ENCODE measurements at places on chromosomes 3 and 15.

GRCh38 chr3:18512007-18512406 lies 86.9 kb upstream of the SATB1 start:
- no peak for DNase-seq

- DNase-seq = no peak
Measured at GRCh38 chr15:29669823-29670222, 152.4 kb downstream of the TJP1 start.

GRCh38 chr15:96345560-96346399 lies 15.3 kb downstream of the NR2F2 start:
- no peak for DNase-seq

DNA sequence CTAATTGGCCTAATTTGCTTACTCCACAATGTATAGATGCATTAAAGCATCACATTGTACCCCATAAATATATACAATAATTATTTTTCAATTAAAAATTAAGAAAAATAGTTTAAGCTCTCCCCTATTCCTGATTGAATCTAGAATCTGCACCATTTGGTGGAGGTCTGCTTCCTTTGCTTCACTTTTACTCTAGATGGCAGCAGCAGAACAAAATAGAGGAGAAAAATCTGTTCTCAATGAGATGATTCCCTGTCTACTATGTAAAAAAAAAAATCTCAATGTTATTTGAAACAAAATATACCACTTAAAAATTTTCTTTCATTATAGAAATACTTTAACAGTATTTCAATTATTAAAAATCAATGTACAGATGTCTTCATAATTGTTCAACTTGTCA lies 109.6 kb upstream of the FXR1 start:
- DNase-seq = no peak

DNA sequence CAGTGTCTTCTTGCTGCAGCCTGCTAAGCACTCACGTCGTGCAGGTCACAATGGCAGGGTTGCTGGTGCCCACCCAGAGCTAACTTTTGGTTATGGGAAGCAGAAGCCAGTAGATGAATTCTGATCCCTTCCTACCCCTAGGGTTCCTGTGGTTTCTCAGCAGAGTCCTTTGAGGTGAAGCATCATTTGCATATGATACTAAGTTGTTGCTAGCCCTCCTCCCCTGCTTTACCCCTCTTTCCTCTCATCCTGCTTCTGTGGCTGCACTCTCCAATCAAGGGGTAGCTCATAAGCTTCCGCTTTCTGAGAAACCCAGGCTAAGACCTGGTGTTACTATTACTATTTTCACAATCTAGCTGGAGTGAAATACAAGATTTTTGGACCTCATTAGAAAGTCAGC lies 22.1 kb upstream of the HEG1 start:
- DNase-seq = no peak

GRCh38 chr15:100780208-100780800 lies 99.3 kb upstream of the ALDH1A3 start:
- DNase-seq = no peak

DNA sequence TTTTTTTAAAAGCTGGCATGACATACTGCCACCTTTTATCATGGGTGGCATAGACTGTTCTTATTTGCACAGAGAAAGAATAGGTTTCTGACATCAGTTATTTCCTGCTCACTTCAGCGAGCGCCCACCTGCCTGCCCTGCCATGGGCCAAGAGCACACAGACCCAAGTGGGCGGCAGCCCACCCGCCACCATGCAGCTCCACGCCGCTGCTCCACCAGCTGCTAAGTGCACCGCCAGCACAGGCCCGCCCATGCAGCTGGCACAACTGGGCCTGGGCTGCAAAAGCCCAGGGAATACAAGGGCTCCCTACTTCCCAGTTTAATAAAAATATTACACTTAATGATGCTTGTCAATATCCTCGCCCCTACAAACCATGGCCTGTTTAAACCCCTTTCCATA lies 15.4 kb downstream of the ZNF148 start:
- DNase-seq = no peak

DNA sequence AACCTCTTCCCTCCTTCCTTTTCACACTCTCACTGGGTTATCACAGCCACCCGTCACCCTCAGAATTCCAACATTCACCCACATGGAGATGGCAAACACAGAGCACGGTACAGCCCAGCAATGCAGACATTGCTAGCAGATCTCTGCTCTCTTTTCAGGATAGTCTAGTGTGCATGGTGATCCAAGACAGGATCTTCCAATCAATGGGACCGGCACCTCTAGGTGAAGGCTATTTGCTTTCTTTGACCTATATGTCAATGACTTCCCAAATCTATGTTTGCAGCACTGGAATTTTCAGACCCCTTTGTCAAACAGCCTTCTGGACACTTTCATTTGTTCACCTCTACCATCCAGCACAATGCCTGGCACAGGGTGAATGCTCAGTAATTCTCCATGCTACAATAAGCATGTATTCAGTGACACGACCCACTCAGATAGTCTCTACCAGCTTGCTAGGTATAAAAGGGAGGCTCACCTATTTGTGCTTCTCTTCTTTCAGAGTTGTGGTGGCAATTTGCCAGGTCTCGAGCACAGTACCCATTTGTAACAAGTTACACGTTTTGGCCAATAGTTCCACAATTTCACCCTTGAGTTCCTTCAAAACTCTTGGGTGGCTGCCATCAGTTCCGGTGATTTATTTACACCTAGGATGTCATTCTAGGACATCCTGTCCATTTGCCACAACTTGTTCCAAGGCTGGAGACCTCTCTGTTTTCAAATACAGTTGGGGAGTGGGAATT lies 279.1 kb upstream of the ICE2 start:
- DNase-seq = no peak

DNA sequence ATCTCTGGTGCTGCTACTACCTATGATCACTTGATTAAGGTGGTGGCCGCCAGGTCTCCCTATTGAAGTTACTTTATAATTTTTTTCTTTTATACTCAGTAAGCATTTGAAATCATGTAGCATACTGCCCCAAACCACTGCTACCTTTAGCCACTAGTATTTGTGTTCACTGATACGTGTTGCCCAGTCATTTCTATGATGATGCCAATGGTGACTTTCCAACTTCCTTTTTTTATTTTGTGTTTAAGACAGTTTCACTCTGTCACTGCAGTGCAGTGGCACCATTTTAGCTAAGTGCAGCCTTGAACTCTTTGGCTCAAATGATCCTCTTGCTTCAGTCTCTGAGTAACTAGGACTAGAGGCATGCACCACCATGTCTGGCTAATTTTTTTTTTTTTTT lies 598.2 kb downstream of the NAALADL2 start:
- DNase-seq = no peak

DNA sequence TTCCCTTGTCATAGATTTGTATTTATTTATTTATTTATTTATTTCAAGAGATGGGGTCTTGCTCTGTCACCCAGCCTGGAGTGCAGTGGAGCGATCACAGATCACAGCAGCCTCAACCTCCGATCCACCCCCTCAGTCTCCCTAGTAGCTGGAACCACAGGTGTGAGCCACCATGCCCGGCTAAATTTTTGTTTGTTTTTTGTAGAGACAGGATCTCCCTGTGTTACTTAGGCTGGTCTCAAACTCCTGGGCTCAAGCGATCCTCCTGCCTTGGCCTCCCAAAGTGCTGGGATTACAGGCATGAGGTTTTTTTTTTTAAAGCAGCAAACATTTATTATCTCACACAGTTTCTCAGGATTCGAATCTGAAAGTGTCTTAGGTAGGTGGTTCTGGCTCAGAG lies 2.5 kb downstream of the TTBK2 start:
- no peak for DNase-seq

DNA sequence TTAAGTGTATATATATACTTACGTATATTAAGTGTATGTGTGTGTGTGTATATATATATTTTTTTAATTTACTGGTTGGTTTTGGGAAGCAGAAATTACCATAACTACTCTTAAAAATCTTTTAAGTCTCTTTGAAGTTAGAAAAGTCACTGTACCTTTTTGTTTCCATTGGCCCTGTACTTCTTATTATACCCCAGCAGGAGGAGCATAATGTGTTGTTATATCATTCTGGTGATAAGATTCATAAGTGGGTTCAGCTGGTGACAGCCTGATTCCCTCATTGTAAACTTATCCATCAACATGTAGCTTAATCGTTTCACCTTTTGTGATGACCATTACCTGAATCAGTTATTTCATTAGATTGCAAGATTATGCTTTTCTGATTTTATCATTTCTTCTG lies 30.8 kb downstream of the MLH1 start:
- no peak for DNase-seq

GRCh38 chr3:101725194-101725889 lies 928 bp downstream of the CEP97 start:
- no peak for DNase-seq

DNA sequence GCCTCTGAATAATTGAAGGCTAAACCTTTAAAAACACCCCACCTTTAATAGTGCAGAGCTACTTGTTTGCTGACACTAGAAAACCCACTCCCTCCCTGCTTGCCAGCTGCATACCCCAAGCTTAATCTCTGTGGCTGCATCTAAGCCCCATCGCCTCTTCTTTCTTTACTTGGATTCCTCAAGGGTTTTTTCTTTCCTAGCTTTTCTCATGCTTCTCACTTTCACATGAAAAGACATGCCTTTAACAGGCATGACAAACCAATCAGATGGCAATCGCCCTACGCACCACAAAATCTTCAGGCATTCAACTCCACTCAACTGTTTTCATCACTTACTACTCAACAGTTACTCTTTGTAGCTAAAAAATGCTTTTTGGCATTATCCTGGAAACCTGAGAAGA lies 77.5 kb downstream of the PLD1 start:
- DNase-seq = no peak

GRCh38 chr3:62238003-62238402 lies 135.3 kb downstream of the FEZF2 start:
- no peak for DNase-seq

DNA sequence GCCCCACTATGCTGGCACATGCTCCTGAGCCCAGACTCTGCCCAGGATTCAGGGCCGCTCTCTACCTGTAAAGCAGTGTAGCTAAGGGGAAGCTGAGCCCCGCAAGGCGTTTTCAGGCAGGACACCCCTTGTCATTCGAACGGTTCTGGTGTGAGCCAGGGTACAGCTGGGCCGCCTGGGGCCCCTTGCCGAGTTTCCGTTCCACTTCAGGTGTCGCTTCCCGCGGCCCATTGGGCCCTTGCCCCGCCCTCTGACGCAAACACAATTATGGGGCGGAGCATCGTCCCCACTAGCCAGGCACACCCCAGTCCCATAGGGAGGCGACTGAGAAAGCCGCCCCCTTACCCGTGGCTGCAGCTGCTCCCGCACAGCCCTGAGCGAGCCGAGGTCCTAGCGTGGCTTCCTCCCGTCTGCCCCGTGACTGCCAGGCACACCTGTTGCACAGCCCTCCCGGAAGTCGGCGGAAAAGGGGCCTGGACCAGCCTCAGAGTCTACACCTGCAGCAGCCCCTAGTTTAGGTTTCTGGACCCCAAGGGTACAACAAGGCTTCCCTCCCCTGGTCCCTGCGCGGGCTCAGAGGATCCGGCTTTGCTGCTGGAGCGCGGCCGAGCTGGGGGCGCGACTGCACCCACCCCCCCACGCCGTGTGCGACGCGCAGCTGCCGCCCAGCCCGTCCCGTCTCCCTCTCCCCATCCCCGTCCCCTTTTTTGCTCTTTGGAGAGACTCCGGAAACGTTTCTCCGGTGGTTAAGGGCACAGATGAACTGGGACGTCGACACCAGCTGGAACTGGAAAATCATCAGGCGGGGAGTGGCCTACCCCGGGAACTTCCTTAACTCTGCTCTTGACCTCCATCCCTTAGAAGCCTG lies at the start of gene PLSCR2:
Gene PLSCR2 (minus strand): TSS at position 412 of the 868 bp plus-strand sequence. CDS start 9,657 bp downstream, outside the sequence.
- no peak for DNase-seq
